Endothelial cell of umbilical vein (primary cell): ENCODE measurements at places on chromosomes 1 and 21. TPM values are rescaled to one million over a fixed set of nuclear protein-coding genes. Genes with fewer than 3 reads are reported as not detected.

The GSTM5 gene
- total RNA-seq, result 0.51 and 1.6 TPM in 2 replicates

The HTR6 gene
- not detected in 2 replicates for total RNA-seq

The GPR161 gene
- 34.8 and 36.5 TPM in 2 replicates for total RNA-seq

The COL8A2 gene
- 0.78 and 1.3 TPM in 2 replicates for total RNA-seq

The RPTN gene
- not detected in 2 replicates for total RNA-seq

The TRAF3IP3 gene
- total RNA-seq, result not detected in 2 replicates

The DNASE2B gene
- not detected in 2 replicates for total RNA-seq

The FCRL6 gene
- total RNA-seq, result not detected in 2 replicates

The FBLIM1 gene
- total RNA-seq, result 363 and 394 TPM in 2 replicates

The SRGAP2B gene
- total RNA-seq, result 75.2 and 76.7 TPM in 2 replicates

The SERINC2 gene
- 19.4 and 21.4 TPM in 2 replicates for total RNA-seq

The PLXNA2 gene
- 229 and 302 TPM in 2 replicates for total RNA-seq

The NBPF4 gene
- total RNA-seq, result not detected in 2 replicates

The GNAI3 gene
- 12.9 and 14.0 TPM in 2 replicates for total RNA-seq

The RLF gene
- total RNA-seq, result 9.0 and 9.4 TPM in 2 replicates

The CELA3A gene
- total RNA-seq, result not detected in 2 replicates

The CRABP2 gene
- 1.0 and 2.6 TPM in 2 replicates for total RNA-seq

The DYNLT4 gene
- total RNA-seq, result 0.62 and 1.1 TPM in 2 replicates

The NPR1 gene
- 9.8 and 10.5 TPM in 2 replicates for total RNA-seq

The MACF1 gene
- total RNA-seq, result 566 and 587 TPM in 2 replicates

The ZNF683 gene
- not detected in 2 replicates for total RNA-seq

The TTLL7 gene
- total RNA-seq, result 4.9 and 11.7 TPM in 2 replicates
